ENCODE measurements at places on chromosomes 12 and 14.
A peak's percentile ranks its signal among the peaks of the same experiment; 100 is the strongest.

- DNase-seq: no peak
Measured at GRCh38 chr14:39230416-39231035, 3.2 kb upstream of the MIA2 start.

- no peak for DNase-seq
Measured at GRCh38 chr12:69332815-69333358, 15.3 kb upstream of the LYZ start.

- DNase-seq: no peak
Measured at GRCh38 chr12:11904124-11904523, 166.6 kb upstream of the BCL2L14 start.

DNA sequence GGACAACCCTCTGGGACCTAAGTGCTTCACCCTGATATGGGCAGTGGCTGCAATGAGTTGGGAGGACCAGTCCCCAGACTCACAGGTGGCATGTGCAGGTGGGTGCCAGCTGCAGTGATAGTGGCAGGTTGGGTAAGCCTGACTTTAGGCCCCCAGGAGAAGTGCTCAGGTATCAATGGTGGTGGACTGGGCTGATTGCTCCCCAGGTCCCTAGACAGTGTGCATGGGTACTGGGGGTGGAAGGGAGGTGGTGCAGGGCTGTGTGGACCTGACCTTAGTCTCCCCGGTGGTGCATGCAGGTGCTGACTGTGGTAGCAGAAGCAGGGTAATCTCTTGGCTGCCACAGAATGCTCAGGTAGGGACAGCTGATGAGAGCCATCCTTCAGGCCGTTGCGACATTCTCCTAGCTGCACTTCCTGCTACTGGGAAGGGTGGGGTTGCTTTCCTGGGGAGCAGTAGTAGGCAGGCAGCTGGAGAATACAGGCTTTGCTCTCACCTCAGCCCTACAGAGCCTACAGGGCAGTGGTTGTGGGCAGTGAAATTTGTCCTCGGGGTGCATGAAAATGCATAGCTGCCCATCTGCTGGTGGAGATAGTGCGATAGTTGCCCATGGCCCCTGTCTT is 33.3 kb upstream of the CCND2 start:
- DNase-seq: no peak

GRCh38 chr12:26276709-26277108 is 81.3 kb downstream of the SSPN start:
- no peak for DNase-seq

DNA sequence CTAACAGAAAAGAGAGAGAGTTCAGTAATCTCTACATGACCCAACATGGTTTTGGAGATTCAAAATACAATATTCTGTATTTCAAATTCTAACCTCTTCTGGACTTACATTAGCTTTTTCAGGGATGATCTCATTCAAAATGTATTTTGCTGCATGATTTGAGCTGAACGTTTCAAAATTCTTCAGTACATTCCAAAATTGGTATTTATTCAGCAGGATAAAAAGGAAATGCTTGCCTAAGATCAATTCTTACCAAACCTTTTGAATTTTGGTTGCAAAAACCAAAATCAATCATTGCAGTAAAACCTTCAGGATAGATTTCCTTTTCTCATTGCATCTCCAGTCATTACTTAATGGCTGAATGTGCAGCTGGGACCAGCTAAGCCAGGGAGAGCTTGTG is 1761.3 kb upstream of the SEL1L start:
- no peak for DNase-seq

- DNase-seq: no peak
Measured at GRCh38 chr12:52308806-52309425, 12.3 kb downstream of the KRT83 start.

- DNase-seq: no peak
Measured at GRCh38 chr14:26873362-26873960, 275.6 kb upstream of the NOVA1 start.

DNA sequence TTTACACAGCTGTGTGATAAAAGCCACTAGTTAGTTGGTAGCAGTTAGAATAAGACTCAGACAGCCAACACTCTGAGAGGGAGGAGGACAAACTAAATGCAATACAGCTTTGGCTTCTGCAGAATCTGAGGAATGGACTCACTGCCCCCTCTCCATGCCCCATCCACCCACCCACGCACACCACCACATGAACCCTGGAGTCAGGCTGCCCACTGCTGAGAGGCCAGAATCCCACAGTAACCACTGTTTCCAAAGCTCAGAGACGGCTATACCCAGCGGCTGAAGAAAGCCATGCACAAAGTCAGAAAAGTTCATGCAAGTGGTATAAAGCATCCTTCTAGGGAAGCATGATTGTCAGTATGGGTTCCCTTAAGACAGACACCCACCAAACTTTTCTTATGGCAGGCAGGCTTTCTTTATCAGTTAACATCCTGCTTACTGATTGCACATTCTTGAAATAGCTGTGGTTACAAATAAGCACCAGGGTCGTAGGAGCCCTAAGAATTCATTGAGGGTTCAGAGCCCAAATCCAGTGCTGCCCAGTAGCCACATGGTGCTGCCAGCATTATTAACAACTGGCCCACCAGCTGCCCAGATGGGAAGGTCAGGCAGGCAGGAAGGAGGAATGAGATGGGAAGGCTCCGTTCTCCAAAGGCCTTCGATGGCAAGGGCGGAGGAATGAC is 61.5 kb downstream of the NT5DC3 start:
- DNase-seq: no peak

GRCh38 chr12:110286623-110287022 is 5.6 kb downstream of the ATP2A2 start:
- DNase-seq: no peak

- no peak for DNase-seq
Measured at GRCh38 chr12:49843411-49843810, 505 bp upstream of the BCDIN3D start.

DNA sequence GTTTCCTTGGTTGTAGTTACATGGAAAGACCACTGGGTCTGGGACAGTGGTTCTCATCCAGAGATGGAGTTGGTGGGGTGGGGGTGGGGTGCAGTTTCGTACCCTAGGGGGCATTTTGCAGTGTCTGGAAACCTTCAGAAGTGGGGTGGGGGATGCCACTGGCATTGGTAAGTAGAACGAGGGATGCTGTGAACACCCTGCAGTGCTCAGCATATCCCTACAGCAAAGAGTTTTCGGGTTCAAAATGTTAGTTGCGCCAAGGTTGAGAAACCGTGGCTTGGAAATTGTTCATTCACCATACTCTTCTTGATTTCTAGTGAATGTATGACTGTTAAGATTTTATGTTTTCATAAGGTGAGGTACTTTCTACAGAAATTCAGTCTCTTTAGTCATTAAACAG is 28.7 kb downstream of the TRAF3 start:
- DNase-seq: no peak

DNA sequence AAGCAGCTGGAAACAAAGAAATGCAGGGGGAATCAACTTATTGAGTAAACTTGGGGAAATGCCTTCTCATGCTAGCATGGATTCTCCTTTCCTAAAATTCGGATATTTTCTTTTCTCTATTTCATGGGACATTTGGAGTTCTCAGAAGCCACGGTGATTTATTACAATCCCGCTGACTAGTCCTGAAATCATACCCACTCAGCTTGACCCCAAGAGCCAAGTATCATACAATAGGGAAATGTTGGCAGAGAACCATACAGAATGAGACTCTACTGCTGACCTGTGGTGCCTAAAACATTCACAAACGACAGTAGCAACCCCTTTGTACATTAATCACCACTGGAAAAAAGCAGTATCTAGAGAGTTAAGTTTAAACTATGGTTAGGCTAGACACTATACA is 112.4 kb downstream of the KICS2 start:
- no peak for DNase-seq

DNA sequence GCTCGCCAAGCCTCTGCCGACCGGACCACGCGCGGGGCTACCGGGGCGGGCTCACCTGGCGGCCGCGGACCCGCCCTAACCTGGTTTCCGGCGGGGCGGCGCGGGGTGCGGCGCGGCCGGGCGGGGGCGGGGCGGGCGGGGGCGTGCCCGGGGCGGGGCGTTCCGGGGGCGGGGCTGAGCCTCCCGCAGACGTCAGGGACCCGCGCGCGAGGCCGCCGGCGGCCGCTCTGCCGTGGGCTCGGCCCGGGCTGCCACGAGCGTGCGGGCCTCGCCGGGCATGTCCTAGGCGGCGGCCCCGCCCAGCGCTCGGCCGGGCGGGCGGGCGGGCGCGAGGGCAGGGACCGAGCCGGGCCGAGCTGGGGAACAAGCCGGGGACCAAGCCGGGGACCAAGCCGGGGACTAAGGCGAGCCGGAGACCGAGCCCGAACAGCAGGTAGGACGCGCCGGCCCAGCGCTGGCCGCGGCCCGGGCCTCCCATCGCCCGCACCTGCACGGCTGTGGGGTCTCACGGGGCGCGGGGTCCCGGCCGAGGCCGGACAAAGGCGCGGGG is at the start of gene CEP170B:
Gene CEP170B (plus strand): TSS at position 188 of the 550 bp plus-strand sequence. CDS start 3,183 bp downstream, outside the sequence.
- DNase-seq: peak; percentile 40

GRCh38 chr12:119621878-119622277 is 28.3 kb downstream of the TMEM233 start:
- no peak for DNase-seq

GRCh38 chr12:96044017-96044942 is 8.9 kb upstream of the LTA4H start:
- DNase-seq: no peak

GRCh38 chr12:49105504-49106084 is 5.1 kb downstream of the LMBR1L start:
- no peak for DNase-seq

GRCh38 chr14:73776194-73776537 is 62.0 kb upstream of the PNMA1 start:
- no peak for DNase-seq

DNA sequence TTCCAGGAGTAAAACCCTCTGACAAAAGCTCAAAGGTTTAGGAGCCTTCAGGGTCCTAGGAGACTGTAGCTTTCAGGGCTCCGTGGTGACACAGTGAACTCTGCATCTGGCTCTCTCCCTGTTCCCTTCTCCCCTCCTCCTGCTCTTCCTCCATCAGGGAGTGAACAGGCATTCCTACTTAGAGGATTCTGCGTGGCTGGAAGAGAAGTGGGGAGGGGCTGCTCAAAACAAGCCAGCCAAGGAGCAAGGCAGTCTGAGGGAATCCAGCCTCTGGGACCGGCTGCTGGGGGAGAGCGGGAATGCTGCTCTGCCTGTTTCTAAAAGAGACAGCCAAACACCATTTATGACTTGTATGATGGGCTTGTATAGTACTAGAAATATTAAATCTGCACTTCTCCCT is 49.5 kb downstream of the RBMS2 start:
- DNase-seq: no peak

GRCh38 chr14:34610101-34610500 is 19.8 kb downstream of the SNX6 start:
- no peak for DNase-seq

- no peak for DNase-seq
Measured at GRCh38 chr14:60206249-60206670, 41.1 kb upstream of the DHRS7 start.

GRCh38 chr12:101051901-101052550 is 158.0 kb downstream of the SLC5A8 start:
- no peak for DNase-seq

DNA sequence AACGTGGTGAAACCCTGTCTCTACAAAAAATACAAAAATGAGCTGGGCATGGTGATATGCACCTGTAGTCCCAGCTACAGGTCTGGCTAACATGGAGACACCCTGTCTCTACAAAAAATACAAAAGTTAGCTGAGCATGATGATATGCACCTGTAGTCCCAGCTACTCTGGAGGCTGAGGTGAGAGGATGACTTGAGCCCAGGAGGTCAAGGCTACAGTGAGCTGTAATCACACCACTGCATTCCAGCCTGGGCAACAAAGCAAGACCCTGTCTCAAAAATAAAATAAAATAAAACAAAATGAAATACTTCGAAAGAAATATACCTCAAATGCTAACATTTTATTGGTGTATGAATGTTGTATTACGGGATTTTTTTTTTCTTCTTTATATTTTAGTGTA is 107.6 kb upstream of the EGLN3 start:
- DNase-seq: no peak

DNA sequence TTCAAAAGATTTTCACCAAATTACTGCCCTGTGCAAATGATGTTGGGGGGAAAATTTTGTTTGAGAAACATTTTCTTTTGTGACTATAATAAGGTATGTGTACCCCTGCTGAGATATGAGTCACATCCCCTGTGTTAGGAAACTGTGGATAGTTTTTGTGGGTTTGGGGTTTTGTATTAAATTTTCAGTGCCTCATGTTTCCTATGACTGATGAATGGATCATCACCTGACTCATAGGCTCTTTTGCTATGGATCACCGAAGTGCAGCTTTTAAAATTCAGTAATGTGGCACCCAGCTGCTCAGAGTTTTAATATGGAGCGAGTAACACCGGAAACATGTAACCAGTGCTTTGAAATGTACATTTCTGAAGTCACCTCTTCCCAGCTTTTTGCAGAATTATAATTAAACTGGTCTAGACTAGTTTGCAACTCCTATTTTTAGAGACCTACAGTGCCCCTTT is 167.4 kb upstream of the HMGA2 start:
- DNase-seq: no peak

- DNase-seq: no peak
Measured at GRCh38 chr12:117085318-117085947, 13.8 kb downstream of the TESC start.

- DNase-seq: no peak
Measured at GRCh38 chr12:58915634-58916033, 4.7 kb downstream of the LRIG3 start.

- no peak for DNase-seq
Measured at GRCh38 chr12:43281563-43281962, 270.4 kb downstream of the ADAMTS20 start.

GRCh38 chr12:9669534-9669933 is at the start of gene CLEC2D:
Gene CLEC2D, plus strand, starts transcription at chr12:9669713. Its CDS starts 22 bp downstream, at chr12:9669735.
- DNase-seq: peak; percentile 71

DNA sequence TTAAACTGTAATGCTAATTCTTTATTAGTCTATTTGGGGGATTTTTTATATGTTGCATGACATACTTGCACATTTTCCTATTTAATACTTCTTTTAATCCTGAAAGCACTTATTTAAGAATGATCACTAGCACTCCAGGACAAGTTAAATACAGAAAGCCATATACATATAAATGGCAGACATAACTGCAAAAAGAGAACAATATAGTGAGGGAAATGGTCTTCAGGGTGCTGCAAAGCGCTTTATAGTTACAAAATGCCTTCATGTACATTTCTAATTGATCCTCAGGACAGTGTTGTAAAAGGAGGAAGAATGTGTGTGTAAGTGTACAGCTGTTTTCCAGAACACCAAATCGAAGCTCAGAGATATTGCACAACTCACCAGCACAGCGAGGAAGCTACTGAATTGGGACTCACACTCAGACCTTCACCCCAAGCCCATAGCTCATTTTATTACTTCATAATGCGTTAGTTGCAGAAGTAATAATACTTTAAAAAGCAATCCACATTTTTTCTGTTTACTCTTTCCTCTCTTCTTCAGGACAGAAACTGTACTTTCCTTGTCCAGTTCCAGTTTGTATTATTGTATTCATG is 428.2 kb downstream of the RAD51B start:
- no peak for DNase-seq

- DNase-seq: peak; percentile 19
Measured at GRCh38 chr14:73457041-73457923, 1.1 kb downstream of the NUMB start.

DNA sequence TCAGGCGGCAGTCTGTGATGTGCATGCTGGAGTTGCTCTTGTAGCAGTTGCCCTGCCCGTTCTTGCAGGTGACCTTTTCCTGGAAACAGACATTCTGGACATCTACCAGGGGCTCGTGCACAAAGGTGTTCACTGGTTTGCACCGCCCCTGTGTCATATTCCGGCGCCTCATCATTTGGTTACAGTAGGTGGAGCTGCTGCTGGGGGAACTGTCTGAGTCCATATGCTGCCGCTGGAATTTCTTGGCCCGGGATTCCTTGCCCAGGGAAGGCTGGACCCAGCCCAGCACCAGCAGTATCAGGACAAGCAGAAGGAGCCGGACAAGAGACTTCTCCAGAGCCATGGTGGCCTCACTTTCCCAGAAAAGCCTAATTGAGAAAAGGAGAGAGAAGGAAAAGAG is 918 bp downstream of the RNASE1 start:
- DNase-seq: no peak
